ENCODE measurements at places on chromosomes 2 and 18.
A peak's percentile ranks its signal among the peaks of the same experiment; 100 is the strongest.

GRCh38 chr2:149002891-149003740, 35.4 kb upstream of the LYPD6B start:
- no peak for DNase-seq

GRCh38 chr2:234880551-234881211, 71.1 kb upstream of the SH3BP4 start:
- DNase-seq: no peak

- no peak for DNase-seq
Measured at GRCh38 chr18:49879271-49879580, 65.9 kb upstream of the ACAA2 start.

DNA sequence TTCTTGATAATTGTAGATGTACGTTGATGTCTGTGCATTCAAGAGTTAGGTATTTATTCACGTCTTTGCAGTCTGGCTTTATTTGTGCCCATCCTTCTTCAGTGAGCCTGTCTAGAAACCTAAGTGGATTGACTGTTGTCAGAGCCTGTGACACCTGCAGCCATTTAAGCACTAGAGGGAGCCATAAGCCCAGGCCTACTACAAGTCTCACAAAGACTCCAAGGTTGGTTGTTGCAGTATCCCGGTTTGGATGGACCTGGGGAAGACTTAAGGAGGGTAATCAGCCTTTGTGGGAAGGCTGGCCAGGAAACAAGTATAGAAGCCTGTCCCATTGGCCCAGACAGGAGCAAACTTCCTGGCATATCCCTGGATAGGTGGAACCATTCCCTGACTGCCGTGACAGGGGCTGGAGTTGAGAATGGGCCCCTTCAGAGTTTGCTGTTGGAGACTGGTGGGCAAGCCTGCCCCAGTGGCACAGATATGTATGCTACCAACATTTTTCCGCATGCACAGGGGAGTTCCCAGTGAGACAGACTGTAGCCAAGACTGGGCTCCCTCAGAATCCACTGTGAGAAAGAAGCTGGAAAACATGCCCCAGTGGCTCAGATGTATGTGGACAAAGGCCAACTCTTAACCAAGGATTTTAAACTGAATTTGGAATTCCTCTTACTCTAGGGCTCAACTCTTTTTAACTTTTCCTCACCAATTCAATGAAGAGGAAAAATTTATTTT, 9.3 kb upstream of the LRRC30 start:
- DNase-seq: peak; percentile 47

GRCh38 chr2:171712051-171712450, 24.8 kb downstream of the DYNC1I2 start:
- no peak for DNase-seq

DNA sequence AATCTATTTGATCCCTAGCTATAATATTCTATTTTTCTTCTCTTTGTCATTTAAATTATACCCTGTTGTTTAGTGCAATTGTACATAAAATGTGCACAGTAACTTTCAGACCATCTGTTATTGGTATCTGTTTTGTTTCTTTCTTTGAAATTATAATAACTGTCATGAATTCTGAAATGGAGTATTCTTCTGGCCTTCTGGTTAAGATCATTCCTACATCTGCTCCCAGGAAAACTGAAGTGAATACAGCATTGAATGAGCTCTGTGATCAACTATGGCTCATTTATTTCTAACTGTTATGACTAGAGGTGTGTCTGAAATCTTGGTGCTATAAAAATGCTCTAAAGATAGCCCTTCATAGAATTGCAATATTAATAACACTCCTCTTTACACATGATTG, 788.4 kb upstream of the TMEFF2 start:
- DNase-seq: no peak

GRCh38 chr2:37306024-37306423, 18.6 kb downstream of the PRKD3 start:
- peak; percentile 52 for DNase-seq

- no peak for DNase-seq
Measured at GRCh38 chr18:14941792-14942191, 193.8 kb downstream of the ANKRD30B start.

GRCh38 chr18:62341473-62341872, 16.4 kb downstream of the TNFRSF11A start:
- peak; percentile 41 for DNase-seq

DNA sequence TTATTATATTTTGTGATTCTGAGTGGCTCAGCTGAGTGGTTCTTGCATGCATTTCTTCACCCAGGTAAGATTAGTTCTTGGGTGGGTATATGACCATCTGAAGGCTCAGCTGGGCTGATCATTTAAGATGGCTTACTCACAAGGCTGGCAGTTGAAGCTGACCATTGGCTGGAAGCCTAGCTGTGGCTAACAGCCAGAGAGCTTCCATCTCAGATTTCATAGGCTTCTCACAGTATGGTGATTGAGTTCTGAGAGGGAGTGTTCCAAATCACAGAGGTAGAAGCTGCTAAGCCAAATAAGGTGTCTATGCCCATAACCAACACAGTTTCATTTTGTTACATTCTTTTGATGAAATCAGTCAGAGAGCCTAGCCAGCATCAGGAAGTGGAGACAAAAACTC, 117.4 kb upstream of the RPRM start:
- DNase-seq: peak; percentile 85

- no peak for DNase-seq
Measured at GRCh38 chr2:193584522-193584938, 1389.8 kb upstream of the TMEFF2 start.

DNA sequence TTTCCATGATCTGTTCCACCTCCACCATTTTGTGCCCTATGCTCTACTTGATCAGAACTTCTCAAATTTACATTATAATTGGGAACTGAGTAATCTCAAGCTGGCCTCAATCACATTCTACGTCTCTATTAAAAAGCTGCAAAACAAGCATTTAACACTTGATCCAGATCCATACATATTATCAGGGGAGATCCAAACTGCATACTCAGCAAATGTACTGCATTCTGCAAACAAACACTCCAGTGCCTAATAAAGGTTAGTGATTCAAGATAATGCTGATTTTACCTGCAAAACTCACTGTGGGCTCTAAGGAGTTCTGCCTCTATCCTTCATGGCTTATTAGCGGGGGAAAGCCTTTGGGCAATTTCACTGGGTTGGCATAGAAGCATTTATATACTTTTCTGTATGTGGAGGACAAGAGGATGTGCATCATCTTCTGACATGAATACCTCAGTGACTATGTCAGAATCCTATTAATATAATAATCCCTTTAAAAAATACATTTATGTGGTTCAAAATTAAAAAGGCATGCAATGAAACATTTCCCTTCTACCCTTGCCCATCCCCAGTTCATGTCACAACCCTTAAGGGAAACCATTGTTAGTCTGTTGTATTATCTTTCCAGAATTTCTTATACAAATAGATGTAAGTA, 40.2 kb downstream of the GALNT14 start:
- DNase-seq: no peak

DNA sequence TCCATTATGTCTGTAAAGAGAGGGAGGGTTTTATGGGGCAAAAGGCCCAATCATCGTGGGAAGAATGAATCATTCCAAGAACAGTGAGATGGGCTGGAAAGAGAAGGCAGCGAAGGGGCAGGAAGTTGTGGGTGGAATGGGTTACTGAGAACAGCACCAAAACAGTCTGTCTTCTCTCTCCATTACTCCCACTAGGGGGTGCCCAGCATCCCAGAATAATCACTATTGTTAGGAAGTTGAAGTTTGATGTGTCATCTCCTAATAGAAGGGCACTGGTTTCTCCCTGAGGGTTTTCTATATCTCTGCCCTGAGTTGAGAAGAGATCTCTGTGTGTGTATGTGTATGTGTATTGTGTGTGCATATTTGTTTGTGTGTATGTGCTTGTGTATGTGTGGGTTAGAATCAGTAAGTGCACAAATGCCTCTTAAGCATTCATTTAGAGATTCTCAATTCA, 76.6 kb upstream of the MAP4K3 start:
- peak; percentile 1 for DNase-seq

All from NCI-H1092 treated with DMSO at 0.1 percent for 48 hours (cell line).